EL (cell line): ENCODE measurements at places on chromosomes 2 and 18.

DNA sequence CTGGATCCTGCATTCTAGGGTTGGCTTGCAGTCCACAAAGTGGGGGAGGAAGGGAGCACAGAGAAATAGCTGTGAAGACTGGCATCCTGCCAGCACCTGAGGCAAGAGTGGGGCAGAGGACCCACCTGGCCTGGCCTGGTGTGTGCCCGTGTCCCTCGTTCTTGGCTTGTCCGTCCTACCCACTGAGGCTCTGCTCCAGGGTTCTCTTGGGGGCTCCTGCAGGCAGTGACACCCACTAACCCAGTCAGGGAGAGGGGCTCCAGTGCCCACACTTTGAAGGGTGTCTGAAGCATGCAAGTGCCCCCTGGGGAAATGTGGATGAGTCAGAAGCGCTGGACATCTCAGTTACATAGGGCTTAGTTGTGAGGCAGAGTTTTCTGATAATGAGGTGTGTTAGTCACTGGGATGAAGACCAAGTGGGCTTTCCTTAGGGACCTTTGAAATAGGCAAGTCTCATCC lies 79.4 kb downstream of the SLC4A3 start:
- DNase-seq: peak; percentile 81

DNA sequence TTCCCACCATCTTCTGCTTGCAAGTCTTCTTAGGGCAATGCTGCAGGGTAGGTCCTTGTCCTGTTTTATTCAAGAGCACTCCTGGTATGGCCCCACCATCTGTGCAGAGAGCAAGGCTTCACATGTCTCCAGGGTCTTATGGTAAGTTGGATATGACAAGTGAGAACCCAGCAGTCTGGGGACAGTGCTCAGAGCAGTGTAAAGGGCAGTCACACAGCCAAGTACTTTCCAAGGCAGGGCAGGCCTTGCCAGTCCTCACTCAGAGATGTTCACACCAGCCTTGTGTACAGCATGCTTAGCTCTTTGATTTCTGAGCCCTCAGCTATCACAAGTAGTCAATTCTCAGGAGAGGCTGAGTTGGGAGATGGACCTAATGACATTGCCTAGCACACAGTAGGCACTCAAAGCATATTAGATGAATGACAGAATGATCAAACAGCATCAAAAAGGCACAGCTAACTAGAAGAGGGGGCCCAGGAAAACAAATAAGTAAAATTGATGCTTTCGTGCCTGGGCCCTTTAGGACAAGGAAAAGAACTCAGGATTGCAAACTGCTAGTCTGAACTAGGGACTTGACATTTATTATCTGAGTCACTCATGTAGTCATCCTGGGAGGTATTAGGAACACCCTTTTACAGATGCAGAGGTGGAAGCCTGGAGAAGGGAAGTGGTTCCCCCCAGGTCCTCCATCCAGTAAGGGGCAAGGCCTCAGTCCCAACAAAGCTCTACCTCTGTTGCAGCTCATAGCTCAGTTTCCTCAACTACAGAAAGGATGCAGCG lies 86.7 kb upstream of the CTAGE1 start:
- peak; percentile 65 for DNase-seq

DNA sequence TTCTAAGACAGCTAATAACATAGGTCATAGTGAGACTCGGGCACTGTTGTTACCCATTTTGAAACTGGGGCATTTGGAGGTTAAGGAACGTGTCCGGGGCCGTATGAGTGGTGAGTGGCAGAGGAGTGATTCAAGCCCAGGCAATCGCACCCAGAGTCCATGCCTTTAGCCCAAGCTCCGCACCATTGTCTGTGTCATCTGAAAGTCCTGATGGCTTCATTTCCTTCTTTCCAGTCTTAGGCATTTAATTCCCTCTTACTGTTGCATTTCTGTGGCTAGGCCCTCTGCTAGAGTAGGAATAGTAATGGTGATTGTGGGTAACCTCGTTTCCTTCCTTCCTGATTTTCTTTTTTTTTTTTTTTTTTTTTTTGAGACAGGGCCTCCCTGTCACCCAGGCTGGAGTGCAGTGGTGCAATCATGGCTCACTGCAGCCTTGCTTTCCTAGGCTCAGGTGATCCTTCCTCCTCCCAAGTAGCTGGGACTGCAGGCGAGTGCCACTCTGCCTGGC lies 49.8 kb upstream of the ASB1 start:
- DNase-seq: peak; percentile 73

DNA sequence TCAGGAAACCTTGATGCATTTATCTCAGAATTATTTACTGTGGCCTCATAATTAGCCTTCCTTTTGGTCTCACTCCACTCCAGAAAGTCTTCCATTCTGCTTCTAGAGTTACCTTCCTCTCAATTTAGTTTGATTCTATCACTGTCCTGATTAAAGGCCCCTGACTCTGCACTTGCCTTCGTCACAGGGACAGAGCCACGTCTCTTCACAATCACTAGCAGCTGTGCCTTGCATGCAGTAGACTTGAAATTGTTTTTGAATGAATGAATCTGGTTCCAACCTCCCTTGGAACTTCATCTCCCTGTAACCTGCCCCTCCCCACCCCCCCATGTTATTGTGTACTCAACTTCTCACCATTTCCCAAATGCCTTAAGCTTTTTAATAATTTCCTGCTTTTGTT lies 52.4 kb downstream of the OSBPL6 start:
- no peak for DNase-seq

DNA sequence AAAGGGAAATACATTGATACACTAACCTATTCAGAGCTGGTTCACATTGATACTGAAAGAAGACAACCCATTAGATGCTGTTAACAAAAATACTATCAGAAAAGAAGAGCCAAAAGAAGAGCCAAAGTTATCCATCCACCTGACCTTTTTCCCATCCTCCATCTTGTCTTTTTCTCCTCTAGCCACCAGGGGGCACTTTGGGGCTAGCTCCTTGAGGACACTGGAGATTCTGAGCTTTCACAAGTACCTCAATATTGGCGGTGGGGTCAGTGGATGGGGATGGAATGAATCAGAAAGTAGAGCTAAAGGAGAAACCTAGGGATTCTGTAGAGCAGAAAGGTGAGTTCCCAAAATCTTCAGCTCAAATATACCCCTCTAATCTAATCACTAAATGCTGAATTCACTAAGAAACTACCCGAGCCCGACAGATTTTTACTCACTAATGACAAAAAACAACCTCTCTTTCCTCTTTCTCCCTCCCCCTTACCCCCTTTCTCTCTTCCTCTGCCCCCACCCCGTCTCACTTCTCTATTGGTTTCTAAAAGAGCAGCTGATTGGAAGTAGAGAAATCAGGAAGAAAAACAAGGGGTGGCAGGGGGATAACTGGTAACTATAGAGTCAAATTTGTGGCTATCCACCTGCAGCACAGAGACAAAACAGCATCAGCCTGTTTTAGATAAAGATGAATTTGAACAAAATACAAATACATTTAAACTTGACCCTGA lies 203.3 kb downstream of the TCF4 start:
- DNase-seq: peak; percentile 62

DNA sequence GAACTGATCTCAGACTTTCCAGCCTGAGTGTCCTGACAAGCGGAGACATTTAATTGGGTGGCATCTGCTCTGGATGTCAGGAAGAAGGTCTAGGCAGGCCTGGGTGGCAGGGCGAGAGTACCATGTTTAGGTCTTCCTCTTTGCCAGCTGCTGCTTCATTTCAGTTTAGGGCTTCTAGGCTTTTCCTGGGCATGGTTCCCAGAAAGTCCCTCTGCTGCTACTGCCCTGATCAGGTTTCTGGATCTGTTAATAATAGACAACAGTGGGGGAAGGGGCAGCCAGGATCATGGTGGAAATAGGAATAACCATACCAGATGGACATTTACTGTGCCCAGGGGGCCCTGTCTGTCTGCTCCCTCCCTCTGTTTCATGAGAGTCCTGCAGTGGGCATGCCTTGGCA lies 2.3 kb upstream of the PLCD4 start:
- DNase-seq: peak; percentile 24

DNA sequence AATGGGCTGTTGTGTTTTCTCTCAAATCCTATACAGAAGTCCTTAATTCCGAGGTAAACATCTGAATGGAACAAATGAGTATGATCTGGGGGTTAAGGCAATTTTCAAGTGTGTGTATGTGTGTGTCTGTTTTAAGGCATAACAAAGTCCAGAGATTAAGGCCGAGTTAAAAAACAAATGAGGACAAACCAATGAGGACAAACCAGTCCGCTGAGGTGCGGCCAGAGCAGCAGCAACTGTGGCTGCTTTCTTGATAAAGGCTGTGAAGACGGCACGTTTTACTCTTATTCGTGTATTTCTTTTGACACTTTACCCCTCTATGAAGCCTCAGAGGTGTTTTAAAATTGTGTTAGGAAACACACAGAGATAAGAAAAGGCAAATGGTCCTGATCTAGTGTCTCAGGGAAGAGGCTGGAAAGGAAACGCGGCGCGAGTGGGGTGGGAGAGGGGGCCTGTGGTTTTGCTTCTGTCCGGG lies 495 bp upstream of the GULP1 start:
- peak; percentile 38 for DNase-seq

GRCh38 chr2:232779465-232779864 lies 3.1 kb upstream of the KCNJ13 start:
- DNase-seq: no peak
